ENCODE measurements at places on chromosomes 7 and 10.

DNA sequence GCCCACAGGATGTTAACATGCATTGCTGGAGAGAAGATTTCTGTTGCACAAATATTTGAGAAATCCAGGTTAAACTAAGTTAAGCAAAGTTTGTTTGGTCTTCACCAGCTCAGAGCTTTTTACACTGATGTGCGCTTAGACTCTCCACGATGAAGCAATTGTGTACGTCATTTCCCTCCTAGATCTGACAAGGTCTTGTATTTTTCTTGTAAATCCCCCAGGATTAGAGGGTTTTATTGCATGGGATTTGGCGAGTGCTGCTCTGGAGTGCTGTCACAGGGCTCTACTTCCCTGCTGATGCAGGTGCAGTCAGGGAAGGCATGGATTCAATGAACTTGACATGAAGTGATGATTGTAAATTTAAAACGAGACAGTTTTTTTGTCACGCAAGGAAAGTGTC lies 173.3 kb downstream of the PDE1C start:
- DNase-seq = no peak

GRCh38 chr7:81120803-81121202 lies 202.0 kb upstream of the SEMA3C start:
- DNase-seq = no peak

- no peak for DNase-seq
Observed at GRCh38 chr7:144009361-144009760, 9.2 kb downstream of the OR6B1 start.

- DNase-seq = no peak
Observed at GRCh38 chr7:138029941-138030340, 28.1 kb upstream of the CREB3L2 start.

- peak; percentile 32 for DNase-seq
Observed at GRCh38 chr7:15199482-15199881, 296.9 kb upstream of the DGKB start.

- DNase-seq = no peak
Observed at GRCh38 chr7:13476881-13477444, 512.5 kb downstream of the ETV1 start.

DNA sequence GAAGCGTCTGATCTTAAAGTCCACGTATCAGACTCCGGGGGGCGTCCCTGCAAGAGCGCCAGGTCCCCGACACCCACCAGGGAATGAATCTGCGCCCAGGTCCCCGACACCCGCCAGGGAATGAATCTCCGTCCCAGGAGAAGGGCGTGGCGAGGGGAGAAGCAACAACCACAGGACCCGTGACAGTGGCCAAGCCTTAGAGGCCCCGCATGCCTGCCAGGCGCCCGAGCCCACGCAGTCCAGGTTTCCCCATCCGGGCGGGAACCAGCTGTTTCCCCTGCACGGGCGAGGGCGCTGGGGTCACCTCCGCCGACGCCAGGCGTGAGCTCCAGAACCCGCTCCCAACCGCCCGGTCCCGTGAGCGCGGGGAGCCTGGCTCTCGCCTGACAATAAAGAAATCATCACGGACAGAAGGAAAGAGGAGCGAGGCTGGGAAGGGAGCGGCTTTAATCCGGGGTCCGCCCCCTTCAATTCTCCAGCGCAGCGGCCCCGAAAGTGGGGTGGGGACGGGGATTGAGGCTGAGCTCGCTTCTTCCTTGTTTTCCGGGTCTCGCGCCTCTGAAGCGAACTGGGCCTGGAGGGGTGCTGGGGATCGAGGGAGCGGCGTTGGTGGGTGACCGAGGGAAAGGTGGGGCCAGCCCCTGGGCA lies 29.0 kb upstream of the BMS1 start:
- DNase-seq = no peak

- DNase-seq = no peak
Observed at GRCh38 chr10:5752301-5752871, 60.8 kb downstream of the GDI2 start.

GRCh38 chr7:129670656-129671055 lies 59.1 kb downstream of the NRF1 start:
- no peak for DNase-seq

DNA sequence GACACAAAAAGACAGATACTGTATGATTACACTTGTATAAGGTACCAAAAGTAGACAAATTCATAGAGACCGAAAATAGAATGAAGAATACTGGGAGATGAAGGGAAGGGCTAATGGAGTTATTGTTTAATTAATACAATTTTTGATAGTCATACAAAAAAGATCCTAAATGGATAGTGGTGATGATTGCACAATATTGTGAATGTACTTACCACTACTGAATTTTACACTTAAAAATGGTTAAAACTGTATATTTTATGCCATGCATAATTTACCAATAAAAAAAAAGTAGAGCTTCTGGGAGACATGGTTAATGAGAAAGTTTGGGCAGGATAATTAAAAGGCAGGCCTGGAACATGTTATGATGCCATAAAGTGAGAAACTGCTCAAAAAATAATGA lies 119.0 kb downstream of the ZPBP start:
- DNase-seq = no peak

GRCh38 chr7:155808549-155809331 lies 3.5 kb downstream of the SHH start:
- no peak for DNase-seq

DNA sequence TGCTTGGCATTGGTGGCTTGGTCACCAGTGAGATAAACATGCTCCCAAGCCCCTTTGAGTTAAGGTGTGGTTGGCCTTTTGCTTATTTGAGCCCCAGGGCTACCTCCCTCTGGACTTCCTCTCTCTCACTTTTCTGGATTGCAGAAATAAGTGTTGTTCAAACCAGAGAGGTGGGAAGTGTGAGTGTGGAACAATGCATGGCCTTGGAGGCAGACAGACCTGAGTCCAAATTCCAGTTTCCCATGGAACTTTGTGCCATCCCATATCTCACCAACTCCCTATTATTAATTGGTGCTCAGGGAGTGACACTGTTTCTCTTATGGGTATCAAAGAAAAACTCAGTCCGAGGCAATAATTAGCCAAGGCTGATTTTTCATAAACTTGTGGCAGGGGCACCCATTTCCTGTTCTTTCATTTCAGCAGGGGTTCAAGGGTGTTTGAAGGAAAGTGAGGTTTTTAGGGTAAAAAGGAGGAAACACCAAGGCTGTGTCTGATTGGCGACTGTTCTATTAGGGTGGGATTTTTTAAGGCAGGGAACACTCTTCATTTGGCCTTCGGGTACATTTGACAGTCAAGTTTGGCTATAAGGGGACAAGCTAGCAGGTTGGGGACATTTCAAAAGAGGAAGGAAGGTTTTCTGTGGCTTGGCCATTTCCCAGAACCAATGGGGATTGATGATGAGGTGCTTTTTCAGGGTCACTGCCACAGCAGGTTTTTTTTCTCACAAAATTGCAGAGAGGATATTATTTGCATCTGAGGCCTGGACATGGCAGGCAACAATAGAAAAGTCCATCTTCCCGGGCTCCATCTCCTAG lies 148.8 kb upstream of the NPY start:
- no peak for DNase-seq

GRCh38 chr10:1449572-1450205 lies 287.6 kb downstream of the ADARB2 start:
- DNase-seq = no peak

- no peak for DNase-seq
Observed at GRCh38 chr7:98084631-98085030, 22.0 kb upstream of the LMTK2 start.

GRCh38 chr10:103541616-103542015 lies 48.1 kb downstream of the NEURL1 start:
- no peak for DNase-seq

- DNase-seq = no peak
Observed at GRCh38 chr7:25597946-25598345, 369.7 kb upstream of the NPVF start.

- no peak for DNase-seq
Observed at GRCh38 chr7:123635551-123636359, 19.9 kb upstream of the LMOD2 start.

- DNase-seq = no peak
Observed at GRCh38 chr7:111832174-111832573, 269.9 kb upstream of the IMMP2L start.

GRCh38 chr7:90655566-90655965 lies 59.4 kb downstream of the CDK14 start:
- no peak for DNase-seq

GRCh38 chr10:88918191-88918905 lies 34.2 kb downstream of the ACTA2 start:
- DNase-seq = no peak

DNA sequence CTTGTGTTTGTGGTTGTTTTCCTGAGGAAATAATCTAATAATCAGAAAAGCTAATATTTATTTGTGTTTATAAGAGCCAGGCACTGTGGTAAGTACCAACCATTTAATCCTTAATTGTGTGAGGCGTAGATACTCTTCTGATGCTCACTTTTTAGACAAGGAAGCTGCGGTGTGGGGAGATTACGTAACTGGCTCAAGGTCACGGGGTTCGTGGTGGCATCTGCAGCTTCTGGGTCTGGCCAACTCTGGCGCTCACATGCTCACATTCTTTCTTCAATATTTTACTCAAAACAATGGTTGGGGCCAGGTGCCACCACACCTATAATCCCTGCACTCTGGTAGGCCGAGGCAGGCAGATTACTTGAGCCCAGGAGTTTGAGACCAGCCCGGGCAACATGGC lies 77.6 kb downstream of the RALA start:
- no peak for DNase-seq

- DNase-seq = peak; percentile 15
Observed at GRCh38 chr7:49483142-49483541, 290.3 kb upstream of the VWC2 start.

GRCh38 chr7:143733876-143734275 lies 23.6 kb downstream of the CTAGE6 start:
- no peak for DNase-seq

DNA sequence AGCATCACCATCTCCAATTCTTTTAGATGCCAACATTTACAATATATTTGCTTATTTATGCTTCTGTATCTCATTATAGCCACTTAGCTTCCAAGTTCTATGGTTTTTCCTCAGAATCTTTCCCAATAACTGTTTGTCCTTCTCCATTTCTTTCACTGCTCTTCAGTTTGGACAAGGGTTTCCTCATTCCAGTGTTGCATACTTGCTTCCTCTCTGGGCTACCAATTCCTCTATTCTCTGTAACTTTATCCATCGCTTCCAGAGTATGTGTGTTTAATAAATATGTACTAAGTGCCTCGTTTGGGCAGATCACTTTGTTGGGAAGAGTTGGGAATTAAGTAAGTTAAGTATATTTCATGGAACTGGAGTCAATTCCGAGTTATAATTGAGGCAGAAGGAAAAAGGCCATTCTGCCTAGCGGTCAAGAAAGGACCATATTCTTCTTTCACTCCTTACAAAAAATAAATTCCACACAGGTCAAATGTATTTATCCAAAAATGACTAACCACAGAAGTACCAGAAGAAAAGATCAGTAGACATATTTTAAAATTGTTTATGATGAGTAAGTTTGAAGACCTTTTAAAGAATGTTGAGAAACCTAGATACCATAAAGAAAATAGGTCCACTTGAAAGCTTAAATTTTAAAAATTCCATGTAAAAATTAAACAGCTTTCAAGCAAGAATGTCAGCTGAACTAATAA lies 10.8 kb downstream of the STAMBPL1 start:
- DNase-seq = no peak

DNA sequence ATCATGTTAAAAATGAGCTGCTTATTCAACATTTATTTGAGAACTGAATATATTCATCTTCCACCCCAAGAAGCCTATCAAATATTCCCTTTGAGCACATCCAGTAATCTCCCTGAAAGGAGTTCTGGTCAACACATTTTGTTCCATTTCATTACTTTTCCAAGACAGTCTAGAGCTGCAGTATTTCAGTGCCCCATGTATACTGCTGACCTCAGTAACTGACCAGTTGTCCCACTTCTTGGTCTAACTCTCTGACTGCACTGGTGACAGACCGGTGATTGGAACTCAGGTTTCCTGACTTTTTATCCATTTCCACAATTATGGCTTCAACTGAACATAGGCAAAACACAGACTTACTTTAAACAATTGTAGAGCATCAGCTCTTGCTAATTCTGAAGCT lies 206.8 kb upstream of the NPSR1 start:
- no peak for DNase-seq
